ENCODE measurements at places on chromosomes 7 and 10. TPM values are rescaled to one million over a fixed set of nuclear protein-coding genes. Genes with fewer than 3 reads are reported as not detected.

GRCh38 chr7:139725077-139725476, 52.7 kb downstream of the HIPK2 start:
- no peaks in the 10 kb centered on the region for H3K27me3 ChIP-seq
- peak overlapping the region; percentile 14 for H3K27ac ChIP-seq
- no peak overlapping the region for H3K4me3 ChIP-seq
- peaks cover 20% of the 10 kb centered on the region for H3K36me3 ChIP-seq
- peak; percentile 90 for DNase-seq
- peaks cover 43% of the 10 kb centered on the region for H3K4me1 ChIP-seq

DNA sequence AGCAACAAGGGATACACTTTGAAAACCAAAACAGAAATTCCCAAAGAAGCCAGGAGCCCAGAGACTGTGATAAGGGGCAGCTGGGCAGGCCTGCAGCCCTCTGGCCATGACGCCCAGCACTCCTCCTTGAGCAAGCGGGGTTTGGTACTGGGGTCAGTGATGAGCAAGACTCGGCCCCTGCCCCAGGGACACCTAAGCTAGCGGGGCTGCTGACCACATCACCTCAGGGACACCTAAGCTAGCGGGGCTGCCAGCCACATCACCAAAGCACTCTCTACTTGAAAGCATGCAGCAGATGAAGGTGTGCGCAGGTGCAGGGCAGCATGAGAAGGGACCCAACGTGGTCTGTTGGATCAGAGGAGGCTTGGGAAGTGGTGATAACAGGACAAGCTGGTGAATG, 108.0 kb upstream of the PPP2R2D start:
- no peak overlapping the region for H3K27ac ChIP-seq
- H3K36me3 ChIP-seq, result no peaks in the 10 kb centered on the region
- H3K4me3 ChIP-seq, result no peak overlapping the region
- H3K27me3 ChIP-seq, result no peaks in the 10 kb centered on the region
- no peak for DNase-seq

DNA sequence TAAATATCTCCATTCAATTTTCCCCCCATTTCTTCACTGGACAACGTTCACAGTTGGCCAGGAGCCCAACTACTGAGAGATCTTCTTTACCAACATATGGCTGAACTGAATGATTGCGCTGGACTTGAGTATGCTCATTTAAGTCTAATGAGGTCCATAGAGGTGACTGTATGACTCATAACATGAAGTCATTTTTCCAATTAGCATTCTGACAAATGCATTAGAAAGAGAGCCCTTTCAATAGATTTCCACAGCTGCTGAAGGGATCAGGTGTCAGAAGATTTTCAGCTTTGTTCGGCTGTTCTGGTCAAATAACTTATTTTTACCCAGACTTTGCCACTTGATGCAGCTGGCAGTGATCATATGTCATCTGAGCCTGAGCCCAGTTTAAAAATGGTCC, 438.0 kb downstream of the ETV1 start:
- H3K27me3 ChIP-seq, result no peaks in the 10 kb centered on the region
- H3K36me3 ChIP-seq, result no peaks in the 10 kb centered on the region
- H3K4me1 ChIP-seq, result no peaks in the 10 kb centered on the region
- H3K27ac ChIP-seq, result no peak overlapping the region
- H3K4me3 ChIP-seq, result no peak overlapping the region

GRCh38 chr7:110988890-110989501, 101.9 kb upstream of the LRRN3 start:
- H3K4me1 ChIP-seq, result no peaks in the 10 kb centered on the region
- H3K4me3 ChIP-seq, result no peak overlapping the region
- no peak overlapping the region for H3K27ac ChIP-seq
- no peaks in the 10 kb centered on the region for H3K36me3 ChIP-seq
- peak; percentile 6 for DNase-seq

DNA sequence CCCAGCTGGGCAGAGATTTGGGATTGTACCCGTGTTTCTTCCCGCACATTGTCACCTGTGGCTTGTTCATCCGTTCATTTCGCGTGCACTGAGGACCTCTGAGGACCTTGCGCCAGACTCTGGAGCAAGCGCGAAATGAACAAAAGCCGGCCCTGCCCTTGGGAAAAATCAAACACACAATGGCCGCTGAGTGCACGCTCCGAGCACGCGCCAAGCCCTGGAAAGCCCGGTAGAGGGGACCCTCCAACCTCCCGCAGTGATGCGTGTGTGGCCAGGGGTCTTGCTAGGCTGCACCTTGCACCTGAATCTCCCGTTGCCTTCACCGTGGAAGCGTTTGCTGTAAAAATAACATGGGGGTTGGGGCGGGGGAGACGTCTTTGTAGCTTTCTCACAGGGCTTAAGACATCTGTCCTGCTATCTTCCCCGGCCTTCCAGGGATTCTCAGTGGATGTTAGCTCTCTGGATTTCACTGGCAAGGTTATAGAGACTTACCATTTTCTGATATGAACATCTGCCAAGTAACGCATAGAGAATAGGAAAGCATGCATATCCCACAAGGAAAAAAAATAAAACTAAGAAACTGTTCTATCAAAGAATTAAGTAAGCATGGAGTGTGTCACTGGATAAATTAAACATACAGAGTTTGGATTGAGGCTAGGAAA, 37.3 kb downstream of the ZNF777 start:
- no peaks in the 10 kb centered on the region for H3K4me1 ChIP-seq
- no peak overlapping the region for H3K27ac ChIP-seq
- peaks cover 1% of the 10 kb centered on the region for H3K36me3 ChIP-seq
- H3K27me3 ChIP-seq, result no peaks in the 10 kb centered on the region
- no peak for DNase-seq

DNA sequence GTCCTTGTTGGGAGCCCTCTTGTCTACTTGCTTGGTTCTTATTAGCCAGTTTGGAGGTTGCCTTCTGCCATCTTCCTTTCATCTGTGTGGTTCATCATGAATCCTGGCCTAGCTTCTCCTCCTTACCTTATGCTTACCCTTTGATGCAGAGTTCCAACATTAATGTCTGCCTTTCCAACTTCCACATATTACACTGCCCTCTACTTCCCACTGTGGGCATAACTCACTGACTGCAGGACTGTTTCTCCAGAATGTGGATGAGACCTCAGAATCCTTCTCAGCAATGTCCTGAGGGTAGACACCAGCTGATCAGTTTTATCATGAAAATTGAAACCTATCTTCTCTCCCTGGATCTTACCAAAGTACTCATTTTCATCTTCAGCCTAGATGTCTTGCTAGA, 491.0 kb downstream of the LRMDA start:
- H3K4me1 ChIP-seq, result no peaks in the 10 kb centered on the region
- peak; percentile 0 for DNase-seq
- H3K27me3 ChIP-seq, result peaks cover 9% of the 10 kb centered on the region
- H3K36me3 ChIP-seq, result no peaks in the 10 kb centered on the region
- no peak overlapping the region for H3K4me3 ChIP-seq

DNA sequence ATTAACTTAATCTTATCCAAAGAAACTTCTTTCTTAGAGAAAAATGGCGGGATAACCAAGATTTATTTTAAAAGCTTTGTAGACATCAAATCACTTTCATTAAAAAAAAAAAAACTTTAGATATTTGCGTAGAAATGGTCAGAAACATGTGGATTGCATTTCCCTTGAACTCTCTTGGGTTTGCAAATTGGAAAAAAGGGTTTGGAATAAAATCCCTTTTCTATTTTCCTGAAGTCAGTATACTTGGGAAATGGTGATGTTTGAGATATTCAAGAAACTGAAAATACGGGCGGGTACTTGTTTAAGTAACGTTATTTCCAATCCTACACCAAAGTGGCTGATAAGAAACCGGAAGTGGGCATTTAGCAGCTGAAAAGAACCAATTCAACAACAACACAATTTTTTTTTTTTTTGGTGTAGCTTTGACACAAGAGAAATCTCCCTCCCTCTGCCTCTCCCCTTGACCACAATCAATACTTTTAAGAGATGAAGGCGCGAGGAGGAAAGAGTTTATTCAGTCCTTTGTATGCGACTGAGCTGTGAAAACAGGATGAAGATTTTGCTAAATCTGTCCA, 13.7 kb upstream of the GFRA1 start:
- no peak overlapping the region for H3K27ac ChIP-seq
- peaks cover 2% of the 10 kb centered on the region for H3K27me3 ChIP-seq
- no peaks in the 10 kb centered on the region for H3K4me1 ChIP-seq
- no peaks in the 10 kb centered on the region for H3K36me3 ChIP-seq
- DNase-seq, result no peak

GRCh38 chr7:74464931-74465886, 11.5 kb downstream of the GTF2IRD1 start:
- no peak for DNase-seq
- H3K4me1 ChIP-seq, result no peaks in the 10 kb centered on the region
- no peaks in the 10 kb centered on the region for H3K27me3 ChIP-seq
- no peak overlapping the region for H3K27ac ChIP-seq
- H3K36me3 ChIP-seq, result peaks cover 11% of the 10 kb centered on the region
- no peak overlapping the region for H3K4me3 ChIP-seq

DNA sequence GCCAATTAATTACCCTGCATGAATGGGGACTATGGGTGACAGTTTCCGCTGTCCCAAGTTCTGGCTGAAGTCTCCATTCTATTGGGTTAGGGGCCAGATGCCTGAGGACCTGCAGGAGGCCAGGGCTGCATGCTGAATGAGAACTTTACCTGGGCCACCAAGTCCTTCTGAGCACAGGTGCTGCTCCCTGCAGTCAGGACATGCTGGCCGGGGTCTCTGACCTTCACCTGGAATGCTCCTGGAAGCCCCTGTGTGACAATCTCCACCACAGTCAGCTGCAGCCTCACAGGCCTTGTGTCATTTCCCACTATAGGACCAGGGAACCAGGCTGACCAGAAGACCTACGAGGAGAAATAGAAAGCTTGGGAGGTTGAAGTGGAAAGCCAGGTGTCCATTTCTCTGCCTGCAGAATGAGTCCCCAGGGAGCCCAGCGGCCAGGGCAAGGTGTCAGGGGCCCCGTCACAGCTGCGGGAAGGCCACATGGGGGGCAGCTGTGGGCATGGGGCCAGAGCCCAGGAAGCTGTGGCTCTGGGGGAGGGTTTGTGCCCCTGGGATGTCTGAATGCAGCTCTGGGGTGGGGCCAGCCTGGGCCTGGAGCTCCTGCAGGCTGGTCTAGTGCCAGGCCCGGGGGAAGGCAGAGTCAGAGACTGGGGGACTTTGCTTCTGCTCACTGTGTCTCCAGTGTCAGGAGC, 5.6 kb upstream of the GIMAP8 start:
- no peaks in the 10 kb centered on the region for H3K4me1 ChIP-seq
- H3K4me3 ChIP-seq, result no peak overlapping the region
- no peak for DNase-seq
- H3K27ac ChIP-seq, result no peak overlapping the region
- H3K27me3 ChIP-seq, result peaks cover 6% of the 10 kb centered on the region

DNA sequence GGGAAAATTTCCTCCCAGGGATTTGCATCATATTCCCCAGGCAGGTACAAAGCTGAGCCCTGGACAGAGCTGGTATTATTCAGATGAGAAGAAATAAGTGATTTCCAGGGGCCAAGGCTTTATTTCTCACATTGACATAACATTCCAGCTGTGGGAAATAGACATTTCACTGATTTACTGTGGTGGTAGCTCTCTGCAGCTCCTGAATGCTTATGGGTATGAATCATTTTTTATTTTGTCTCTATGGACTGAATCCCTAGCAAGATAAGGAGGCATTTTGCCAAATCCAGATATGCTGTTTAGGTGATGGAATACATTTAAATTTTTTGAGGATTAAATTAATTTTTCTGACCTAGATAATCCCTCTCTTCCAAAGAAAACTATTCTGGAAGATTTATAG, 97.9 kb downstream of the MTPN start:
- peaks cover 2% of the 10 kb centered on the region for H3K27me3 ChIP-seq
- no peaks in the 10 kb centered on the region for H3K36me3 ChIP-seq
- H3K4me1 ChIP-seq, result no peaks in the 10 kb centered on the region
- H3K27ac ChIP-seq, result no peak overlapping the region
- no peak overlapping the region for H3K4me3 ChIP-seq
- peak; percentile 42 for DNase-seq

DNA sequence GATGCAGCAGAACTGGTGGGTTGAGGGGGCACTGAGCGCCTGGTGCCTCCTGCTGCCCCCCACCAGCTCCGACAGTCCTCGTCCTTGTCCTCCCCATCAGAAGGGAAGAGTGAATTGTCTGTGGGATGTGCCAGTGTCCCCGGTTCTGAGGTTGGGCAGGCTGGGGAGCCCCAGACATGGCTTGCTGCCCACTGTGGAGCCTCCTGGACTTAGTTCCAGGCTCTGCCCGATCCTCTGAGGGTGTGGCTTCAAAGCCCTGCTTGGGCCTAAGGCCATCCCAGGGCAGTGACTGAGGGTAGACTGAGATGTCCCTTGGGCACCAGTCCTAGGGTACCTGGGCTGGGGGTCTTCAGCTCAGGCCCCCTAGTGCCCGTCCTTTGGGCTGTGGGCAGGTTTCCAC, 168.8 kb downstream of the RNF216 start:
- no peaks in the 10 kb centered on the region for H3K27me3 ChIP-seq
- peaks cover 7% of the 10 kb centered on the region for H3K36me3 ChIP-seq
- DNase-seq, result no peak
- no peak overlapping the region for H3K4me3 ChIP-seq

- H3K4me1 ChIP-seq, result no peaks in the 10 kb centered on the region
- no peaks in the 10 kb centered on the region for H3K36me3 ChIP-seq
- no peaks in the 10 kb centered on the region for H3K27me3 ChIP-seq
- DNase-seq, result peak; percentile 59
- H3K4me3 ChIP-seq, result no peak overlapping the region
These were observed 103.9 kb upstream of the EFCAB10 start for GRCh38 chr7:105685161-105685560.

DNA sequence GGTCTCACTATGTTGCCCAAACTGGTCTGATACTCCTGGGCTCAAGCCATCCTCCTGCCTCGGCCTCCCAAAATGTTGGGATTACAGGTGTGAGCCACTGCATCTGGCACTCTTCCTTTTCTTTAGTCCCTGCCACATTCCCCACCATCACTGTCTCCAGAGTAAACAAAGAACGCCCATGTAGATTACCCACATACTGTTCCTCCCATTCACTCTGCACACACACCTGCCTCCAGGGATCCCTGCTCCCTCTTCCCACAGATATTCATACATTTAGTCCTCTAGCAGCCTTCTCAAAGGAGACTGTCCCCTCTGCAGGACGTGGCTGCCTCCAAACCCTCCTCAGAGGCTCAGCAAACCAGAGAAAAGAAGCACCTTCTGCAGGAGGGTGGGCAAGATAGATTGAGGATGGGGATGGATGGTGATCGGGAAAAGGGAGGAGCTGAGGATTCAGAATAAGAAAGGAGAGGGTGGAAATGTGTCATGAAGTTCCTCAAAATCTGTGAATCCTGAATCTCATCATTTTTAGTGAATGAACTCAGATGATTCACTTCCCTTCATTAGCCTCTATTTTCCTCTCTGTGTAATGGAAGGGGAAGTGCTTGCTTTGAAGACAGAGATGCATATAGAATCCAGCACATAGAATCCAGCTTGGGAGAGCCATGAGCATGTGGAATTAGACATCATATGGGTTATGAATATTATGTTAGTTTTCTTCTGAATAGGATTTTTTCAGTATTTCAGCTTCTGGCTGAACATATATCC, 5.5 kb upstream of the PLAU start:
- H3K27ac ChIP-seq, result peak overlapping the region; percentile 80
- DNase-seq, result no peak
- H3K4me3 ChIP-seq, result no peak overlapping the region
- H3K27me3 ChIP-seq, result no peaks in the 10 kb centered on the region

GRCh38 chr10:102001435-102002068, 54.4 kb downstream of the ARMH3 start:
- no peak overlapping the region for H3K27ac ChIP-seq
- peaks cover 17% of the 10 kb centered on the region for H3K36me3 ChIP-seq
- no peak for DNase-seq
- no peaks in the 10 kb centered on the region for H3K4me1 ChIP-seq
- H3K27me3 ChIP-seq, result no peaks in the 10 kb centered on the region
- H3K4me3 ChIP-seq, result no peak overlapping the region

The LFNG gene
- total RNA-seq, result 1.4 TPM

The POM121L12 gene
- not detected for total RNA-seq

The DYNC1I1 gene
- total RNA-seq, result not detected

The VWA2 gene
- total RNA-seq, result not detected

The INTS15 gene
- total RNA-seq, result 6.1 TPM
